Activated naive CD4-positive, alpha-beta T cell treated with anti-CD3 and anti-CD28 coated beads for 36 hours (primary cell): ENCODE measurements at places on chromosomes 16 and 17. TPM values are rescaled to one million over a fixed set of nuclear protein-coding genes. Genes with fewer than 3 reads are reported as not detected.

Gene TBC1D3H
- not detected for total RNA-seq

DNA sequence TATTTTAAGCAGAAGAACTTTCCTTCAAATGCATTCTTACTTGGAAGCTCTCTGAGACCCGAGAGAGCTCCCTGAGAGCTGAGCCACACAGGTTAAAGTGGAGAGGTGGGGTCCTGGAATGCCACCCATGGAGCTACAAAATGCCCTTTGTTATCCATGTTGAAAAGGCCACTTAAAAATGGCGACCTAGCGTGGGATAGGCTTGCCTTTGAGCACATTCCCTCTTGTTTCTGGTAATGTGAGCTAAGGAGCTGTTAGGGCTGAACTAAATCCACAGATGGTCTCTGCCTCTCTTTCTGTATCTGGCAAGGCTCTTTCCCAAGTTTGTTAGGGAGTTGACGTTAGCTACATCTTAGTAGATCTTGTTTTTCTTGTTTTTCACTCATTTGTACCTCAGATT, 171.6 kb downstream of the SNX29 start:
- H3K4me3 ChIP-seq = no peak overlapping the region
- H3K36me3 ChIP-seq = peaks cover 4% of the 10 kb centered on the region
- no peak overlapping the region for H3K27ac ChIP-seq
- no peaks in the 10 kb centered on the region for H3K27me3 ChIP-seq
- H3K4me1 ChIP-seq = peaks cover 19% of the 10 kb centered on the region

- H3K4me3 ChIP-seq = no peak overlapping the region
- peaks cover 9% of the 10 kb centered on the region for H3K36me3 ChIP-seq
- no peaks in the 10 kb centered on the region for H3K27me3 ChIP-seq
- no peak for DNase-seq
- H3K27ac ChIP-seq = no peak overlapping the region
- peaks cover 13% of the 10 kb centered on the region for H3K4me1 ChIP-seq
Observed at GRCh38 chr16:29256501-29256981, 150.0 kb downstream of the NPIPB11 start.

DNA sequence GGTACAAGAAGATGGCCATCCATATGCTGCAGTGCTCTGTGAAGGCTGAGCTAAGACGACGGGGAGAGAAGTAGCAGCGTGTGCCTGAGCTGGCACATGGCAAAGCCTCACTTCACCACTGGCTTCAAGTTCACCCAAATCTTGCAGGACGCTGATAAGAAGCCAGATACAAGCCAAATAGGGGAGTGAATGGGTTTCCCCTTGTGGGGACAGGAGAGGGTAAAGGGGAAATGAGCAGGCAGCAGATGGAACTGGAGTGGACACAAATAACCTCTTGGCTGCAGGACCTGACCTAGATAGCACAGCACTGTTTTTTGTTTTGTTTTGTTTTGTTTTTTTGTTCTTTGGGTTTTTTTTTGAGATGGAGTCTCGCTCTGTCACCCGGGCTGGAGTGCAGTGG, 21.0 kb upstream of the PITPNA start:
- no peaks in the 10 kb centered on the region for H3K36me3 ChIP-seq
- DNase-seq = no peak
- no peak overlapping the region for H3K27ac ChIP-seq

Gene NPIPA2
- 4.1 TPM for total RNA-seq

DNA sequence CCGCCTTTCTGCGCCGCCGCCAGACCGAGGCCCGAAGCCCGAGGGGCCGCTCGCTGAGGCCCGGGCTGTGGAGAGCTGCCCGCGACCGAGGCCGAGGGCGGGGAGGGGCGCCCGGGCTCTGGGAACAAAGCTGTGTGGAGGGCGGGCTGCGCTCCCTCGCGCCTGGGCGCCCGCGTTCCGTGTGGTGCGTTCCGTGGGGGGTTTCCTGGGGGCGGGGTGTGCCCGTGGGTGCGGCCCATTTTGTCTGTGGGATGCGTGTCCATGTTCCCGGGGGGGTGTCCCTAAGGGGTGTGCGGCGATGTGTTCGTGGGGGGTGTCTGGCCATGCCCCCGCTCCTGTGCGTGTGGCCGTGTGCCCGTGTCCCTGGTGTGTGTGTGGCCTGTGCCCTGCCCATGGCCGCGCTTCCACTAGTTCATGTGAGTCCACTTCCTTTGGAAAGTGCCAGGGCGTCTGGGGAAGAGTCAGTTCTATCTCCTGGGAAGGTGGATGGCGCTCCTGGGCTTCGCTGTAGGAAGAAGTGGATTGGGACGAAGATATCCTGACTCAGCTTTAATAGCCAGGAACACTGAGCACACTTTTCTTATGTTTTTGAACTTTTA, 520 bp downstream of the JPT2 start:
- H3K36me3 ChIP-seq = peaks cover 11% of the 10 kb centered on the region
- peaks cover 35% of the 10 kb centered on the region for H3K4me1 ChIP-seq
- peak overlapping the region; percentile 79 for H3K27ac ChIP-seq

DNA sequence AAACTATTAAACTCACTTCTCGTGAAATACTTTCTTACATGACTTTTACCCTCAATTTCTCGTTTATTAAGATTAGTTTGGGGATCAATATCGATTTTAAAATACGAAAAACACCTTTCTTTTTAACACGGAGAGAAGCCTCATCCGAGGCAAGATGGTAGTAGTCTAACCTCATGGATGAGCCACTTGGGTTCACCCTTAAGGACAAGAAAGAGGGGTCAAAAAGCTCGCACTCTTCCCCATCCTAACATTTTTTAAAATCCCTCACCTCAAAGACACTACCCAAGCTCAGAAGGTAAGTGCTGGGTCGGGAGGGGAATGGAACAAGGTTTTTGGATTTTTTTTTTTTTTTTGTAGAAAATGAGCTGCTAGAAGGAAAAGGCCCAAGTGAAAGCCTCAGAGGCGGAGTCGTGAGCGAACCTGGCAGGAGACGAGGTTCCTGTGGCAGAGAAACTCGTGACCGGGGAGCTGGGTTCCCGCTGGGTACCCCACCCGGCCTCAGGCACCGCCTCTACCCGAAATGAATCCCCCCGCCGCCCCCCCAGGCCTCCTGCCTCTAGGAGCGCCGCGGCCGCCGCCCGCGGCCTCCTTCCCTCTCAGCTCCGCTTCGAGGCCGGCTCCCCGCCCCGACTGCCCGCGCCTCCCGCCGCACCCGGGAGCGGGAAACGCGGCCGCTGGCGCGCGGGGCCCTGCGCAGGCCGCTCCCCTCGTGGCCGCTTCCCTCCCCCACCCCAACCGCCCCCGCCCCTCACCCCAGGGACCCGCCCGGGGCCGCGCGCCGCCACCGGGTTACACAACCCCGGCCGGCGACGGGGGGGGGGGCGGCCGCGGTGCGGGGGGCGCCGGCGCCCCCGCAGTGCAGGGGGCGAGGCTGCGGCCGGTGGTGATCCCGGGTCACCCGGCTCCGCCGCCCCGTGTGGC, 1.6 kb downstream of the NUFIP2 start:
- peak overlapping the region; percentile 100 for H3K4me3 ChIP-seq
- peaks cover 41% of the 10 kb centered on the region for H3K4me1 ChIP-seq
- DNase-seq = peak; percentile 63
- H3K27me3 ChIP-seq = no peaks in the 10 kb centered on the region

DNA sequence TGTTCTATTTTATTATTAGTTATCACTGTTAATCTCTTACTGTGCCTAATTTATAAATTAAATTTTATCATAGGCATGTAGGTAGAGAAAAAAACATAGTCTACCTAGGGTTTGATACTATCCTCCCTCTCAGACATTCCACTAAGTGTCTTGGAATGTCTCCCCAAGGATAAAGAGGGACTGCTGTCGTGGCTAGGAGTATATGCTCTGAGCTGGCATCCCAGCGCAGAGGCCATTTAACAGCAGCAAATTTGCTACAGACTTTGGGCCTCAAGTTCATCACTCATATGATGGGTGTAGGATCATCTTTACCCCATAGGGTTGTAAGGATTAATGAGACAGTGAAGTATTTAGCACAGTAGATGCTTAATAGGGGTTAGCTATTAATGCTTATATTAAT, 56.7 kb downstream of the ZFHX3 start:
- no peak overlapping the region for H3K4me3 ChIP-seq
- no peaks in the 10 kb centered on the region for H3K4me1 ChIP-seq
- no peaks in the 10 kb centered on the region for H3K36me3 ChIP-seq
- no peak for DNase-seq

GRCh38 chr17:28120766-28121165, 78.3 kb downstream of the NLK start:
- peaks cover 25% of the 10 kb centered on the region for H3K4me1 ChIP-seq
- H3K4me3 ChIP-seq = no peak overlapping the region
- peaks cover 5% of the 10 kb centered on the region for H3K36me3 ChIP-seq

Gene GPRC5C
- not detected for total RNA-seq

DNA sequence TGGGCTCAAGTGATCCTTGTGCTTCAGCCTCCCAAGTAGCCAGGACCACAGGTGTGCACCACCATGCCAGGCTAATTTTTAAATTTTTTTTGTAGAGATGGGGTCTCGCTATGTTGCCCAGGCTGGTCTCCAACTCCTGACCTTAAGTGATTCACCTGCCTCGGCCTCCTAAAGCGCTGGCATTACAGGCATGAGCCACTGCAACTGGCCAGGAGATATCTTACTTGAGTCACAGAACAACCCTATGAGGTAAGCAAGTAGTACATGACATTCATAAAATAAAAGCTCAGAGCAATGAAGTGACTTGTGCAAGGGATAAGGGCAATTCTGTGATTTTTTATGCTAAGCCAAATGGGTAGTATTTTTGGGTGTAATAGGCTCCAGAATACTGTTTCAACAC, 57.3 kb downstream of the CDC27 start:
- H3K27ac ChIP-seq = no peak overlapping the region
- peaks cover 23% of the 10 kb centered on the region for H3K36me3 ChIP-seq
- H3K27me3 ChIP-seq = no peaks in the 10 kb centered on the region
- no peaks in the 10 kb centered on the region for H3K4me1 ChIP-seq

- no peak within 1 kb of the TSS for H3K4me3 ChIP-seq
- H3K27ac ChIP-seq = no peak within 1 kb of the TSS
- peak; percentile 50 for DNase-seq
- no peaks in the 10 kb centered on the region for H3K36me3 ChIP-seq
- H3K27me3 ChIP-seq = peaks cover 21% of the 10 kb centered on the region
Observed at GRCh38 chr17:74361230-74362068, at the start of gene BTBD17. BTBD17 (minus strand) TSS chr17:74361868; CDS start chr17:74361819, 49 bp downstream.

DNA sequence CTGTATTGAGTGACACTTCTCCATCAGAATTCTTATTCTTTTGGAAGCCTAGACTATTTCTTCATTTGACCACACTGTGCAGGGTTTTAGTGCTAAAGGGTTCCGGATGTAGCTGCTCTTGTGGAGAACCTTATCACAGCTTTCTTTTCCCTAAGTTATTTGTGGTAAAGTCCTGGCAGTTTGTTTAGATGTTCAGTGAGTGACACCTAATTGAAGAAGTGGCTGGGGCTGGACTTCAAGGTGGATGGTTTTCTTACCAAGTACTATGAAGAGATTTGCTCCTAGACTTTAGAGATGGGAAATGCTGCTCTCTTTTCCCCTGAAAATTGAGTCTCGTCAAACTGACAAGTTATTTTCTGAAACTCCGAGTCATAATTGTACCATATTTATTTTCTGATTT, 144.0 kb upstream of the TBX2 start:
- no peak overlapping the region for H3K4me3 ChIP-seq
- H3K27ac ChIP-seq = no peak overlapping the region
- H3K36me3 ChIP-seq = no peaks in the 10 kb centered on the region
- H3K27me3 ChIP-seq = no peaks in the 10 kb centered on the region

Gene TPSD1
- not detected for total RNA-seq

DNA sequence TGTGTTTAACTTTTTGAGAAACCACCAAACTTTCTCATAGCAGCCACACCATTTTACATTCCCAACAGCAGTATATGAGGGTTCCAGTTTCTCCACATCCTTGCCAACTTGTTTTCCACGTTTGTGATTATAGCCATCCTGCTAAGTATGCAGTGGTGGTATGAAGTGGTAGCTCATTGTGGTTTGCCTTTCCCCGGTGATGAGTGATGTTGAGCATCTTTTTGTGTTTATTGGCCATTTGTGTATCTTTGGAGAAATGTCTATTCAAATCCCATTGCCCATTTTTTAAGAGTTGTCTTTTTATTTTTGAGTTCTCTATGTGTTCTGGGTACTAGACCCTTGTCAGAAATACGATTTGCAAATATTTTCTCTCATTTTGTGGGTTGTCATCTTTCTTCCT, 17.4 kb downstream of the SF3B3 start:
- peaks cover 58% of the 10 kb centered on the region for H3K36me3 ChIP-seq
- H3K27me3 ChIP-seq = no peaks in the 10 kb centered on the region
- peaks cover 12% of the 10 kb centered on the region for H3K4me1 ChIP-seq

Gene FAM83G
- 10.6 TPM for total RNA-seq

GRCh38 chr17:37674511-37674910, 31.3 kb upstream of the DDX52 start:
- no peak for DNase-seq
- H3K36me3 ChIP-seq = no peaks in the 10 kb centered on the region
- H3K4me3 ChIP-seq = no peak overlapping the region
- H3K27me3 ChIP-seq = peaks cover 17% of the 10 kb centered on the region

Gene ADAMTS18
- not detected for total RNA-seq

GRCh38 chr16:31242206-31242605, 17.6 kb upstream of the ITGAM start:
- no peaks in the 10 kb centered on the region for H3K36me3 ChIP-seq
- no peak overlapping the region for H3K4me3 ChIP-seq
- H3K27me3 ChIP-seq = no peaks in the 10 kb centered on the region
